Activated T-helper 1 cell treated with anti-CD3 and anti-CD28 coated beads, Interleukin-2, amount 50 U/mL, for 16 hours (primary cell): ENCODE measurements at places on chromosomes 11 and 22.

GRCh38 chr22:46201059-46201757 is 48.9 kb downstream of the CDPF1 start:
- DNase-seq: no peak

- DNase-seq: no peak
These were observed 63.4 kb downstream of the BMAL1 start for GRCh38 chr11:13341026-13341425.

DNA sequence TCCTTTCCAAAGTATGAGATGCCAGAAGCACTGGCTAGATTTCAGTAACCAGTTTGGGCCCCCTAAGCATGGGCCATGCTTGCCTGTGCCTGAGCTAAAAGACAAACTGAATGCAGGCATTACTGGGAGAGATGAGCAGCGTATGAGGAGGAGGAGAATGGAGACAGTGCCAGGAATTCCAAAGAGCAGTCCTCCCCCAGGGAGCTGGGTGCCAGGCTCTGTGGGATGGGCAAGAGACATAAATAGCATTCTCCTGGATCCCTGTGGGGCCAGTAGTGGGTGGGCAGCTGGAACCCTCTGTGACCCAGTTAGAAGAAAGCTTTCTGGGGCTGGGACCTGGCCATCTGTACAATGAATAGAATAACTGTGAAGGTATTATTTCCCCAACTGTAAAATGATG is 235.6 kb downstream of the KCNA4 start:
- DNase-seq: no peak

GRCh38 chr11:34445956-34446355 is 7.2 kb downstream of the CAT start:
- no peak for DNase-seq

DNA sequence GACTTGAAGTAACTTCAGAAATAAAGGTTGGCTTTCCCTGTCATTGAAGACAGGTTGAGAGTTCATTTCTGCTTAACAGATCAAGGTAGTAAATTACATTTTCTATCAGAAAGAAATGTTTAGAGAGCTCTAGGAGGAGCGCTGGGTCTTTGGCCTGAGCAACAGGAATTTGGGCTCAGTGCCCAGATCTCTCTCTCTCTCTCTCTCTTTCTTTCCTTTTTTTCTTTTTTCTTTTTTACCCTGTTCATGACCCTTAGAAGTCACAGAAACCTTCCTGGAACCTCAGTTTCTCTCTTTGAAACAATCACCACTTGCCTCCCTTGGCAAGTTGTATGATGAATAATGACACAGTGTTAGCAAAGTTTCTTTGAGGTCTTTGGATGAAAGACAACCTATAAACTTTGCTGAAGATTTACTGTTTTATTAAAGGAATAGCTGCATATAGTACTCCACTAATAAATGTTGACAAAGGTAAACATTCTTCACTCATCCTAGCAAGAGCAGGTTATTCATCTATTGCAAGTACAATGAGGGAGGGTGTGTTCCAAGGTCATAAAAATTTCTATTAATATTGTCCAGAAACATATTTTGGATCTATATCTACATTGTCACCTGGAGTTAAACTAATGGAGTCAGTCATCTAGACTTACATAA is 35.5 kb upstream of the RASSF10 start:
- no peak for DNase-seq

DNA sequence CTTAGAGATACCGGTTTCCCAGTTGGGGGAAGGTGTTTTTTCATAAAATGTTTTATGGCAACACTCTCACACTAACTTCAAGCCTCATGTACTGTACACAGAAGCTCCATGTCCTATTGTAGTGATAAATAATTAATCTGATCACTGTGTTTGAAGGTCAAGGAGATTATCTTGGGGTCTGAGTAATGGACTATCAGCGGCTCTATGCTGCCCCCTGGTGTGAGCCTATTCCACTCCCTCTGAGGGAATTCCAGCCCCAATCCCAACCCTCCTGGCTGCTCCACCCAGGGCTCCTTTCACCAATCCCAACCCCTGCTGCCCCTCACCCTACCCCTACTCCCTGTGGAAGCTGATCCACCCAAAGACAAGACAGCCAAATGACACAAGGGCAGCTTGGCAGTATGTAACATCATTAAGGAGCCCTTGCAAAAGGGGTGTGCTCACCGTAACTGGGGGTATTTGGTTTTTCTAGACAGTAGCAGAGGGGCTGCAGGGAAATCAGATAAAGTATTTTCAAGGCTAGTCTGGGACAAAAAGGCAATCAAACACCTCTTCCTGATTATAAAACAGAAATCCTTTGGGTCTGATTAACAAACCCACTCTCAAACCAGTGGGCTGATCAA is 22.3 kb downstream of the HPS4 start:
- peak; percentile 9 for DNase-seq

DNA sequence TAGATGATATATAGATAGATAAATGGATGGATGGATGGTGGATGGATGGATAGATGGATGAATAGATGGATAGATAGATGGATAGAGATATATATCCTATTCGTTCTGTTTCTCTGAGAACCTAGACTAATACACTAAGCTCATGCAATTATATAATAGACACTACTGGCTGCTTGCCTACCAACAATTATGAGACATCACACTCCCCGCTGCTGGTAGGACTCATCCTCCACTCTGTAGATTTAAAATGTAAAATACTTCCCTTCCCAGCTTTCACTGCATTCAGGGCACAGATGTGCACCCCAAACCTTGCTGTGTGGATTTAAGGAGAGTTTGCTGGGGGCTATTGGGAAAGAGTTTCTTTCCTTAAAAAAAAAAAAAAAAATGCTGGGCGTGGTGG is 28.3 kb upstream of the RCN1 start:
- no peak for DNase-seq

DNA sequence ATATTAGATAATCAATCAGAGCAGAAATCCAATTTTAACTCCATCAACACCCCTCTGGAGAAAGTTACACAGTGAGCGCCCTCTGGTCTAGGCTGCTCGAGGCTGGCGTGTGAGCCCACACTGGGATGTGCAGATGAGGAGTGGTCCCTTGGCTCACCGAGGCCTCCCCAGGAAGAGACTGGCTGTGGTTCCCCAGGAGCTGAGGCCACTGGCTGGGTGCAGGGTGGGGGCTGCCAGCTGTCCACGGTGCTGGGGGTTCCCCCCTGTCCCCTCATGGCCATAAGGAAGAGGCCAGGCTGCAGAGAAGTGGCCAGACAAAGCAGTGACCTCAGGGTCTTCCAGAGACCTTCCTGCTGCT is 750.7 kb downstream of the BRD1 start:
- no peak for DNase-seq

GRCh38 chr22:25840891-25841290 is 98.9 kb downstream of the MYO18B start:
- DNase-seq: no peak

GRCh38 chr11:77154381-77155081 is 26.5 kb downstream of the MYO7A start:
- DNase-seq: no peak

DNA sequence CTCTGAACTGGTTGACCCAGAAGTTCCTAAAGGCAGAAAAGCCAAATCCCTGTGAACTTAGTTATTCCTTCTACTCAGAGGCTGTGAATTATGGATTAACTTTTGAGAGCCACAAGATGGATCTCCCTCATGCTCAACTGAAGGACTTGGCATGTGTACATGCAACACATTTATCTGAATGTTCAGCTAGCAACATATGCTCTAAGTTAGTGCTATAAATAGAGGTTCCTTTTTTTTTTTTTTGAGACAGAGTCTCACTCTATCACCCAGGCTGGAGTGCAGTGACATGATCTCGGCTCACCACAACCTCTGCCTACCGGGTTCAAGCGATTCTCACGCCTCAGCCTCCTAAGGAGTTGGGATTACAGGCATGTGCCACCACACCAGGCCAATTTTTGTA is 40.1 kb downstream of the EIF4ENIF1 start:
- no peak for DNase-seq
